Stimulated activated CD4-positive, alpha-beta T cell treated with anti-CD3 and anti-CD28 coated beads, Interleukin-4, amount 100 ng/mL, for 24 hours (primary cell): ENCODE measurements at places on chromosomes 3 and 15.

DNA sequence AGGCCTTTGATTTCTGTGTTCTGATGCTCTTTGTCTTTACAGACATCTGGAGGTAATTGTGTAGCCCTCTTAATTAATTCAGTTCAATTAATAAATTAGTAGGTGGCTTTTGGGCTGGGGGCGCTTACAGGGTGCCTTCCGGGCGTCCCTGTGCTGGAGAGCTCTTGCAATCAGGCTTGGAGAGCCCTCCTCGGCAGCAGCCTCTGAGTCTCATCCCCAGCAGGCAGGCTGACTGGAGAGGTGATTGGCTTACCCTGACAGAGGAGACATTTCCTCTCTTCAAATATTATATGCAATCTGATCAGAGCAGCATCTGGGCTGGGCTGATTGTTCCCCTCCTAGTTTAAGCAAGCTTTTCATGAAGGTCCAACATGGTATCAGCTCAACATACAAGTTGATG lies 250.7 kb downstream of the LPP start:
- DNase-seq: no peak

DNA sequence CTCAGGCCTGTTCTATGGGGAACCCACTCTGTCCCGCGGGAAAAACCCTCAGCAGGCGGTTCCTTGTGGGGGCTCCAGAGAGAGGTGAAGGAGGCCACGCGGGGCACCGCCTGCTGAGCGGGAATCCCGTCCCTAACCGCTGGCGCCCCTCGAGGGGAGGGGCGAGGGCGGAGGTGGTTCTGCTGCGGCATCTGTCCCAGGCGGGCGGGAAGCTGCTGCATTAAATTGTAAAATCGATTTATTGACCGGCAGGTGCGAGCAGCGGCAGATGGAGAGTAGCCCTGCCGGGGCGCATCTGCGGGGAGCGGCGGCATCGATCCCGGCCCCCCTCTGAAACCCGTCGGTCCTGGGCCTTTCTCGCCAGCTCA lies 3.7 kb upstream of the DLL4 start:
- no peak for DNase-seq

DNA sequence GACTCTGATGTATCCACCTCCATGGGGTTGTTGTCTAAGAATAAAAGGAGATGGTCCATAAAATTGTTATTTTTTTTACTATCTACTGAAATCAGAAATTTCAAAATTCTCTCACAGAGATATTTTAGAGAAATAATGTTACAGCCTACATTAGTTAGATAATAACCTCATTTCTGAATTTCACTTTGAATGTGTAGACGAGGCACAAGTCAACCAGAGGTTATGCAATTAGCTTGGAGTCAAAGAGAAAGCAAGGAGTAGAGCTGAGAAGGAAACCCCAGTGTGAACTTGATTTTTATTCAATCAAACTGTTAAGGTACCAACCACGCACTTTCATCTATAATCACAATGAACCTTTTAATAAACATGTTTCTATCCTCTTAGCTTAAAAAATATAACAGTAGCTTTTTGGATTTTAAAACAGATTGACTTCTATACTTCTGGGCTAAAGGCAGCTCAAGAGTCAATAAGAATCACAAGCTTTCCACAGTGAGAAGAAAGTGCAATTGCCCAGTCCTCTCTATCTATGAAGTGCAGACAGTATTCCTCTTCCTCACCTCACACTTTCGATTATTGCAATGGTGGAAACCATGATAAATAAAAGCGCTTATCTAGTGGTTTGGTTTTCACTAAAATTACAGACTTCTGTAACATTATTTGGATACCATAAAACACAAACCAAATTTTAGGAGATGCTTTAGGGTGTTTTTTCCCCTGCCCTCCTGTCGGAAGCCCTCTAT lies 403.2 kb downstream of the ZBTB20 start:
- no peak for DNase-seq

DNA sequence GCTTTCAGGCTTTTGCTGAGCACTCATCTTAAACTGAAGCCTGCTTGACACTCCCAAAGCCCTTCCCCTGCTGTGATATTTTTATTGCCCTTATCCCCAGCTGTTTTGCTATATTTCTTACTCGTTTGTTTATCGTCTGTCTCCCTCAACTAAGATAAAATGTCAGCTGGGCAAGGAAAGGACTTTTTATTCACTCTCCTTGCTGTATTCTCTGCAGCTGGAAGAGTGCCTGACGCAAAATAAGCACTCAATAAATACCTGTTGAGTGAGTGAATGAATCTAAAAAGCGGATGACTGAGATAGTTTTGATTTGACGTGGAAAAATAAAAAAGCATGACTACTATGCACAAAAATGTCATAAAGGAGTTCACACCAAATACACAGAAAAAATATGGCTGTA lies 84.8 kb upstream of the POMGNT2 start:
- no peak for DNase-seq

GRCh38 chr15:43408789-43409188 lies 37.9 kb downstream of the TUBGCP4 start:
- no peak for DNase-seq

DNA sequence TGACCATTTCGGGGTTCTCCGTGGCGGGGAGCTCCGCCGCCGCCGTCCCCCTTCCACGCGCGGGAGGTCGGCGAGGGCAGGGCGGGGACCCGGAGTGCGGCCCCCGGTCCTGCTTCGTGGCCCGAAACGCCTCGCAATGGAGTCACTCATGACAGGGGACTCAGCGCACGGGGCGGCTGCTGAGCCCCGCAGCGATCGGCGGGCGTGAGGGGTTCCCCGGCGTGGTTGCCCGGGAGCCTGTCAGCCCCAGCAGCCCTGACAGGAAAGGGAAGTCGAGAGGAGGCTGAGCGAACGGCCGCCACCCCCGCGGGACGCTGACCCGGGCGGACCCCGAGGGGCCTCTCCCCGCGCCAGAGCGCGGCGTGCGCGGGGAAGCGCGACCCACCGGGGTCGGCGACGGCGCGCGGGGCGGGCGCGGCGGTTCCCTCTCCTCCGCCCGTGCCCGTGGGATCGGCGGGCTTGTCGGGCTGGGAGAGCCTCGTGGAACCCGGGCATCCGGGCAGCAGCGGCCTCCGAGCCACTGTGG lies 564 bp upstream of the PIGZ start:
- DNase-seq: peak; percentile 26

- DNase-seq: no peak
Measured at GRCh38 chr3:36193448-36193847, 186.9 kb upstream of the STAC start.

GRCh38 chr3:172012775-172013174 lies 26.6 kb upstream of the FNDC3B start:
- no peak for DNase-seq

GRCh38 chr3:147410116-147410525 lies 956 bp downstream of the ZIC1 start:
- DNase-seq: no peak

GRCh38 chr3:13682331-13683013 lies 133.5 kb downstream of the FBLN2 start:
- no peak for DNase-seq

DNA sequence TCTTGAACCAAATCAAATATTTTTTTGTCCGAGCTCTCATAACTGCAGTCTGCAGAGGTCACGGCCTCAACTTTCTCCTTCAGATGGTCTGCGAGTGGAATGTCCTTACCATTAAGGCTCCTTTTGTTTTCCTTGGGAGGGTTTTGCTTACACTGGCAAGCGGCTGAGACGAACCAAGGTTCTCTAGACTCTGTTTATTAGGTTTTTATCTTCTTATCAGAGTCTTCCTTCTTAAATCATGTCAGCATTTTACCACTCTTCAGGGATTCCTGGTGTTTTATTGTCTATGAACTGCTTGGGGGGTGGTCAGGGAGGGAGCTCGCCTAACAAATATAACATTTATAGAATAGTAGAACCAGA lies 773.7 kb upstream of the NR2F2 start:
- DNase-seq: no peak

GRCh38 chr15:44215594-44215993 lies 20.5 kb upstream of the FRMD5 start:
- DNase-seq: no peak

DNA sequence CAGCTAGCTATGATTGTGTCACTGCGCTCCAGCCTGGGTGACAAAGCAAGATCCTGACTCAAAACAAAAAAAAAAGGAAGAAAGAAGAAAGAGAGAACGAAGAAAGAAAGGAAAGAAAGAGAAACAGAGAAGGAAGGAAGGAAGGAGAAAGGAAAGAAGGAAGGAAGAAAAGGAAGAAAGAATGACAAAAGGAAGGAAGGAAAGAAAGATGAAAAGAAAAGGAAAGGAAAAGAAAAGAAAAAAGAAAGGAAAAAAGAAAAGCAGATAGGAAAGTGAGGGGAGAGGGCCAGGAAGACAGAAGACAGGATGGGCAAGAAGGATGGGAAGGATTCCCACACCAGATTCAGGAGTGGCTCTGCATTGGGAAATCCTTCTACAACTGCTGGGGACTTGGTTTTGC lies 44.9 kb downstream of the GOLGA6L2 start:
- no peak for DNase-seq

- no peak for DNase-seq
Measured at GRCh38 chr3:171970301-171970788, 69.0 kb upstream of the FNDC3B start.

DNA sequence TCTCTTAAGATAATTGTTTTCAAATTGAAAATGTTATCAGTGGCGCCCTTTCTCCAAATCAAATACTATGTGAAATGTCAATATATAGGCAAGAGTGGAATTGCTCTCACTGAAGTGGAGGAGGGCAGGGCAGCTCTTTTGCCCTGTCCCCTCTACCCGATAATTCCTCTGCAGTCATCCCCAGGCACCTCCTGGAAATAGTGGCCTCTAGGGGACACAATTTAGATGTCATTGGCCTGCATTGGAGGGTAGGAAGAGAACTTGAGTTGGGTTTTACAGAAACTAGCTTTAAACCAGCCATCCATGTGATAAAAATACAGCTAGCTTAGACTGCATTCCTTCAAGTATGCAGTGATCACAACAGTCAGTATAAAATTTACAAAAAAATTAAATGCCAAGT lies 288.9 kb downstream of the EDEM1 start:
- DNase-seq: no peak

GRCh38 chr3:31431321-31431720 lies 101.4 kb upstream of the STT3B start:
- no peak for DNase-seq

- DNase-seq: no peak
Measured at GRCh38 chr15:65578904-65579728, 31.8 kb downstream of the INTS14 start.

DNA sequence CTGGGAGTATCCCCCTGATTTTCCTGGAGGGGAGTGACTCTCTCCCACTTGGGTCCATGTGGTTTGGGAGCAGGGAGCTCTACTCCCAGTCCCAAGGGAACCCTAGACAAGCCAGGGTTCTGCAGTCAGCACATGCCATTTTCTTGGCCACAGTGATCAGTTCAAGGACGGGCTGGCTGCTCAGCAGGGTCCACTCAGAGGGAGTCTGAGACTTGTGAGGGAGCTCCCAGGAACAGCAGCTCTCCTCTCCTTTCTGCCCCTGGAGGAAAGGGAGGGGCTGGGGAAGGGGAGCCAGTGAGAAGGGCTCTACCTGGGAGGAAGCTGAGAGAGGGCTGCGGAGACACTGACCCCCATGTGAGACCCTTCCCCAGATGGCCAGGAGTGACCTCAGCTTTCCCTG lies 29.1 kb upstream of the LMCD1 start:
- DNase-seq: no peak

GRCh38 chr15:79849789-79850188 lies 47.0 kb downstream of the MTHFS start:
- peak; percentile 18 for DNase-seq

DNA sequence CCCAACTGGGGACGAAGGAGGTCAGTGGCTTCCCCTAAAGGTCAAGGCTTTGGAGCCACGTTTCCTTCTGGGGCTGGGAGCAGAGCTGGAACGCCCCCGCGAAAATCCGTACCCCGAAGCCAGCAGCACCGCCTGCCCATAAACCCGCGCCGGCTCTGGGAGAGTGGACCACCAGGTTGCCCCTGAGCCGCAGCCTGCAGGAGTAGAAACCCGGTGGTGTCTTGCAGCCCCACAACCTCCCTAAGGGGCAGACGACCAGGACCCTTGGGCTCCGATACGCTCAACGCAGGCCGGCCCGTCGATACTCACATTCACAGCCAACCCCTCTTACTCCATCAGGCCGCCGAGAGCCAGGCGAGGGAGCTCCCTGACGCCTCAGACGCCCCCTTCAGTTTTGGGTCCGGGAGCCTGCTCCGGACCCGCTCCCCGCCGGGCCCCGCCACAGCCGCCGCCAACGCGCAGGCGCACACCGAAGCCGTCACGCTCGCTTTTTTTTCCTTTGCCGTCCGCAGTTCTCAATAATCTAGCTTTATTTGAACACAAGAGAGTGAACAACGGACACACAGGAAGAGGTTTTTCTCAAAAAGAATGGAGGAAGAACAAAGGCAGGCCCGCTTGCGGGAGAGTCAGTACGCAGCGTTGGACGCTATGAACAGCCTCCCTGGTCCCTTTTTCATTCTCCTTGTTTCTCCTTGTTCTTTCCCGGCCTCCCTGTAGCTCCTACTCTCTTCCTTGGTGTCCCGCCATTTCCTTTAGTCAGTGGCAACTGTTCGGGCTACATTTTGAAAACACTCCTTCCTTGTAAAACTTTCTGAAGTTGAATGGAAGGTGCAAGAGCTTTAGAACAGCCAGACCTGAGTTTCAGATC lies at the start of gene ZNF106:
ZNF106 (minus strand) TSS at position 471 of the 868 bp plus-strand sequence. CDS start 18,852 bp downstream, outside the sequence.
- DNase-seq: peak; percentile 88

- no peak for DNase-seq
Measured at GRCh38 chr15:66850078-66850991, 148.3 kb downstream of the SMAD6 start.

- DNase-seq: no peak
Measured at GRCh38 chr3:85652360-85652759, 693.6 kb downstream of the CADM2 start.

GRCh38 chr15:62392376-62392775 lies 227.3 kb upstream of the C2CD4B start:
- DNase-seq: peak; percentile 3

DNA sequence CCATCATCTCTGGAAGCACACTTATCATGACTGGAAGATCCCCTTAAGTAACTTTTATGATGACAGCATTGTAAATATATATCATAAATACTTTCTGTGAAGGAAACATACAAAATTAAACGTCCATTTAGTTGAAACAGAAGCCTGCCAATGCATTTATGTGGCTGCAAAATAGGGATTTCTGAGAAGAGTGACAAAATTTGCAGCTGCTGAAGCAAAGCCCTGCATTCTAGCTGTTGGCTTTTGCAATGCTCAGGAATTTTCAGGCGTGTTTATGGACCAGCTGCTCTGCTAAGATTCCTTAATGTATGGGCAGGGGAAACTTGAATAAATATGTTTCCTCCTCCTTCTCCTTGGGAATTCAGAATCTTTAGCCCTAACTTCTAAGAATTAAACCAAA lies 137.3 kb downstream of the CACNA2D3 start:
- DNase-seq: no peak

DNA sequence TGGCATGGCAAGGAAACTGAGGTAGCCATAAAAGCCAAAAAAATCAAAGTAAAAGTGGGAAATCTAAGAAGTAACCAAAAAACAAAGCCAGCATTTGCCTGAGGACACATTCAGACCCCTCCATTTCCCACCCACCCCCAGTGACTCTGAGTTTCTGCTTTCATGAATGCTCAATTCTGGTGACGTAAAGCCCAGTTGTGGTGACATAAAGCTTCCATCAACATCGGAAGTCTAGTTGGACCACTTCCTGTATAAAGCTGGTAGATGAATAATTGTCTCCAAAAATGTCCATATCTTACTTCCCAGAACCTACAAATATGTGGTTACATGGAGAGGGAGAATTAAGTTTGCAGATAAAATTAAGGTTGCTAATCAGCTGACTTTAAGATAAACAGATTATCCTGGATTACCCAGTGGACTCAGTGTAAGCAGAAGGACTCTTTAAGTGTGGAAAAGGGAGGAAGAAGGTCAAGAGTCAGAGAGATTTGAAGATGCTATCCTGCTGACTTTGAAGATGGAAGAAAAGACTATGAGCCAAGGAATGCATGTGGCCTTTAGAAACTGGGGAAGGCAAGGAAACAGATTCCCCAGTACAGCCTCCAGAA lies 62.0 kb upstream of the ST3GAL6 start:
- DNase-seq: no peak
